ENCODE measurements at places on chromosomes 11 and 22.

GRCh38 chr11:17395978-17396377 lies 7.5 kb upstream of the KCNJ11 start:
- no peak for DNase-seq

- no peak for DNase-seq
These were observed 4.9 kb upstream of the CYTH4 start for GRCh38 chr22:37277384-37277783.

DNA sequence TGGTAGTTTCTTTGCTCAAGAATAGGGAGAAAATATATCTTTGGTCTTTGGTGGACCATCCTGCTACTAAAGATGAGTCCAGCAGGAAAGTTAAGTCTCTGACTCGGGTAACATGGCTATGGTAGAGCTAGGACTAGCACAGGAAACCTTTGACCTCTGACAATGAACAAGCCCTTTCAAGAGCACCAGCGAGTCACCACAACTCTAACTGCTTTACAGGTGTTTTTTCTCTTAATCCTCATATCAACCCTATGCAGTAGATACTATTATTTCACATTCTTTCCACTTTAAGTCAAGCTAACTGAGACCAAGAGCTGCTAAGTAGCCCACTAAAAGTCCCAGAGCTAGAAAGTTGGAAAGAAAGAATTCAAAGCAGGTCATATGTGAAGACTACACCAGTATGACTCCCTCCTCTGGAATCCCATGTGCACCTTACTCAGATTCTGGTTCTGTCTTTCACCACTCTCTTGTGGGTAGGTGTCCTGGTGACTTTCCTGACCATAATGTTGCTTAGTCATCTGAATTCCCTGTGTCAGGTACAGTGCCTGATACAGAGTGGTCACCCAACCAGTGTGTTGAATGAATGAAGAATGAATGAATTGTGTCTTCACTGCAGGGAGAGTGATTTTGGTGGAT lies 53.8 kb upstream of the ME3 start:
- no peak for DNase-seq

DNA sequence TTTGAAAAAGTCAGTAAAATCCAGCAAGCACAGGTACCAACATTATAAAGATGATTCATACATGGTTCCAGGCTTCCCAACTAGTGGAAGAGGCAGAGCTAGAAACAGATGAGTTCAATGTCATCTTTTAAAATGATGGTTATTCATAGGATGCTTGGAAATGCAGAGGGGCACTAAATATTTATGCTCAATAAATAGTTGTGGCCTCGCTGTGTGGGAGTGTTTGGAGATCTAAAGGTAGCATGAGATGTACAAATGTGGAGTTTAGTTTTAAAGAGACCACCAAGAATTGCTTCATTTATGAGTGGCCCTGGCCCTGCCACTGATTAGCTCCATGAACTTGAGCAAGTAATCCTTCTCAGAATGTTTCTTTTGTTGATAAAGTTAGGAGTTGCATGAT lies 182.2 kb downstream of the ETS1 start:
- DNase-seq, result no peak

GRCh38 chr11:69822676-69823494 lies 3.7 kb upstream of the FGF3 start:
- DNase-seq, result no peak

- DNase-seq, result no peak
These were observed 132.4 kb downstream of the TTC28 start for GRCh38 chr22:28547132-28547842.
